ENCODE measurements at places on chromosomes 7 and 10.

DNA sequence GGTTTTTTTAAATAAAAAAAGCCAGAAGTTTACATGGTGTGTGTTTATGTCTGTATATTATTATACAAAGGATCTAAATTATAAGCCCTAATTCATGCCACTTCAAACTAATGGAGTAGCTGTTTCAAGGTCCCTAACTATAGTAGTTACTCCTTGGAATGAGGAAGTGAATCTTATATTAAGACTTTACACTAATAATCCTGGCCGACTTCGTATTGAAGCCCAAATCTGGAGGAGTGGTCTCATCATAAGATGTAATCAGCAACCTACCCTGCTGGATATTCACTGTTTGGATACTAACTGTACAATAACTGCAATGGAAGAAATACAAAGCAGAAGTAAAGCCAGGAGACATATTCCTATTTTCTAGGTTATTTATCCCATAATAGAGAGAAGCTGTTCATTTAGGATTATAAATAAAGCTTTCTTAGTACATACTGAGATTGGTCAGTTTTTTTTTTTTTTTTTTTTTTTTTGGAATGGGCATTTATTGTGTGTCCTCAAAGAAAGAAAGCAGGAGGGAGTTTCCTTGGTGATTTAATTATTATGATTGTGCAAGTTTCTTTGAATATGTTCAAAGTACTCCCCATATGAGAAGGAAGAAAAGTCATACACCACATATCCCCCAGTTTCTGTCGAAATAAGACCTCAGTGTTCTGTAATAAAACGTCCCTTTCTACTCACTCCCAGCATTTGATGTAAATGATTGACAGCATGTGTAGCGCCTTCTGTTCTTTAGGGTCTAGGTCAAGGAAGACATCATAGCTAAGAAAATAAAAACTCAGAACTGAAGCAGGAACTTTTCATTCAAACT is 397.8 kb downstream of the EXOC4 start:
- DNase-seq, result no peak

GRCh38 chr10:127848226-127848625 is 44.5 kb downstream of the CLRN3 start:
- DNase-seq, result no peak

GRCh38 chr7:93375603-93376002 is 143.4 kb downstream of the VPS50 start:
- DNase-seq, result no peak

- DNase-seq, result no peak
Observed at GRCh38 chr7:46191776-46192175, 270.7 kb upstream of the IGFBP3 start.

GRCh38 chr7:50228148-50228547 is 76.4 kb upstream of the IKZF1 start:
- DNase-seq, result no peak

- no peak for DNase-seq
Observed at GRCh38 chr7:71613313-71613712, 481.4 kb downstream of the GALNT17 start.

DNA sequence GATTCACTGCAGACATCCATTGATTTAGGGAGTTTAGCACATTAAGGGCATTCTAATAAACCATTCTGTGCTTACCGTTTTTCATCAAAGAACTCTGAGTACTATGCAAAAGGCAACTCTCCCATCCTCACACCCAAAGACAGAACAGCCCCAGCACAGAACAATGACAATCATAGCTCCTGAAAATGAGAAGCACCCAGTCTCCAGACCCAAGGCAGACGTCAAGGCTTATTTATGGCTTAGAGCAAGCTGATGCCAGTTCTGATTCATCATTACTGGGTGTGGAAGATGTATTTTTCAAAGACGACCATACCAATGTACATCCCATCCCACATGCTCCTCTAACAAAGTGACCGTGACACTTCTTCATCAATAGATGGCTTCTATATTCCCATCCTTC is 67.6 kb downstream of the OSBPL3 start:
- DNase-seq, result no peak

GRCh38 chr10:86329093-86329710 is 37.4 kb downstream of the GRID1 start:
- no peak for DNase-seq

GRCh38 chr7:33334349-33334748 is 205.0 kb downstream of the BBS9 start:
- no peak for DNase-seq

DNA sequence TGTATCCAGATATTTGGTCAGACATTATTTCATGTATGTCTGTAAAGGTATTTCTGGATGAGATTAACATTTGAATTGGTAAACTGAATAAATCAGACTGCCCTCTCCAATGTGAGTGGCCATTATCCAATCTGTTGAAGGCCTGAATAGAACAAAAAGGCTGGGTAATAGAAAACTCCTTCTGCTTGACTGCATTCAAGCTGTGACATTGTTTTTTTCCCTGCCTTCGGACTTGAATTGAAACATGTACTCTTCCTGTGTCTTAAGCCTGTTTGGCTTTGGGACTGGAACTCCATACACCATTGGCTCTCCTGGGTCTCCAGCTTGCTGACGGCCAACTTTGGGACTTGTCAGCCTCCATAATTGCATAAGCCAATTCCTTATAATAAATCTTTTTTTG is 36.0 kb upstream of the ARHGAP21 start:
- no peak for DNase-seq

DNA sequence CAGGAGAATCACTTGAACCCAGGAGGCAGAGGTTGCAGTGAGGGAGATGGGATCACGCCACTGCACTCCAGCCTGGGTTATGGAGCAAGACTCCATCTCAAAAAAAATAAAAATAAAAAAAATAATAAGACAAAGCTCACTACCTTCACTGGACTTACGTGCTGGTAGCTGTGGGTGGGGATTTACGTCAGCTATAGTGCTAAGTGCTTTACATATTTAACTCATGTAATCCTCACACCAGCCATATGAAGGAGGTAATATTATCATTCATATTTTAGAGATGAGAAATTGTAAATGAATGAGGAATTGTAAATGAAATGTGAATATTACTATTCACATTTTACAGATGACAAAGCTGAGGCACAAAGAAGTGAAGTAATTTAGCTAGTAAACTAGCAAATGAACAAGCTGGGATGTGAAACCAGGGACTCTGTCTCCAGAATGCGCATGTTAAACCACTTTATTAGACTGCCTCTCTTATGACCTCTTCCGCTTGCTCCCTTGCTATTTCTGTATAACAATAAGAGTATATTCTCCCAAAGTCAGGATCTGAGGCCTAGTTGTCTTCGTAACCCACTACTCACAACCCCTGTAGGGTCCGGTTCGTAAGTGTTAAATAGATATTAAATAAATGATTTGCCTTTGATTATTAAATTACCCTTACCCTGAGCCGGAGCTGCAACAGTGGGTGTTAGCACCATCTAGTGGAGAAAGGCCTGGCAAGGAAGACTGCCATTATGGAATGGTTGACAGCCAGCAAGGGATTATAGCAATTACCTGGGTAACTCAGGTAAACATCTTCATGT is 70.2 kb downstream of the HTR7 start:
- DNase-seq, result no peak

- no peak for DNase-seq
Observed at GRCh38 chr10:108130575-108130974, 966.1 kb upstream of the SORCS1 start.
